Spleen (tissue), 13 donors: ENCODE measurements at places on chromosomes 3 and 15. TPM values are rescaled to one million over a fixed set of nuclear protein-coding genes. Genes with fewer than 3 reads are reported as not detected.

Gene SLC22A14
- total RNA-seq, result not detected

- DNase-seq, result no peak
Observed at GRCh38 chr3:152091725-152092124, 177.0 kb upstream of the MBNL1 start.

Gene TMEM158
- 0.79 TPM for total RNA-seq

DNA sequence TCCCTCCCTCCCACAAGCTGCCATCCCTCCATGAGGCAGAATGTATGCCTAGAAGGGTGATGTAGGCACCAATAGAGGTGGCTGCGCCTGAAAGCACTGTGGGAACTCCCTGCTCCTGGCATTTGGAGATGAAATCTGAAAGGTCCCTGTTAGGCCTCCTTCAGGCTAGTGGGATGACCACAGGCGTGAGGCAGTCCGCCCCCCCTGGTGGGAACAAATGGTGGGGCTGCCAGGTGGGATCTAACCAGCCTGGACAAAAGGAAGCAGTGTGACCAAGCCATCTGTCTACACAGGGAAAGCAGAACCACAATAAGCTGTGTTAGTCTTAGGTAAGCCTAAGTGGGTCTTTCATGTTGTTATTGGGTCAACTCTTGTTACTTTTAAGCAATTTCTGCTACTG, 25.3 kb downstream of the IL5RA start:
- no peak for DNase-seq

- peak; percentile 94 for DNase-seq
Observed at GRCh38 chr3:9397906-9398699, 688 bp downstream of the SETD5 start.

Gene ITGA11
- total RNA-seq, result 9.4 TPM

GRCh38 chr3:197456261-197457091, 99.3 kb downstream of the BDH1 start:
- peak; percentile 88 for DNase-seq

Gene SPSB4
- total RNA-seq, result 5.5 TPM

GRCh38 chr3:191412759-191413158, 48.2 kb upstream of the PYDC2 start:
- DNase-seq, result no peak

GRCh38 chr15:51861557-51862359, 32.3 kb downstream of the TMOD3 start:
- DNase-seq, result no peak

- DNase-seq, result peak; percentile 34
Observed at GRCh38 chr15:68387381-68388143, 44.4 kb downstream of the ITGA11 start.

Gene AHSG
- not detected for total RNA-seq

DNA sequence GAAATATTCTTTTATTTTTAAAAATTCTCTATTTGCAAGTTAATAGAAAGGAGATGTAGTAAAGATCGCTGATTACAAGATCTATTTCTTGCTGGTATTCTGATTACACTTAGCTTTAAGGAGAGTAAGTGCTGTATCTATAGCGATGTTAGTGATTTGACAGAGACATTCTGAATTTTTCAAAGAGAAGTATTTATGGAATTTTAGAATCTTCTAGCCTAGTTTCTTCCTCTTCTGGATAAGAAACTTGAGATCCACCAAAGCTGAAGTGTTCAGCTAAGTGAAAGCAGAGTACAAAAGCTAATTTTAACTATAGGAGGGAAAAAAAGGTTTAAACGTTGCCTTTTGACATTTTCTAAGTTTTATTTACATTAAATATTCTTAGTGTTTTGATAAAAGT, 72.1 kb upstream of the RARB start:
- DNase-seq, result no peak

GRCh38 chr15:82663186-82663600, 16.0 kb upstream of the CPEB1 start:
- no peak for DNase-seq

DNA sequence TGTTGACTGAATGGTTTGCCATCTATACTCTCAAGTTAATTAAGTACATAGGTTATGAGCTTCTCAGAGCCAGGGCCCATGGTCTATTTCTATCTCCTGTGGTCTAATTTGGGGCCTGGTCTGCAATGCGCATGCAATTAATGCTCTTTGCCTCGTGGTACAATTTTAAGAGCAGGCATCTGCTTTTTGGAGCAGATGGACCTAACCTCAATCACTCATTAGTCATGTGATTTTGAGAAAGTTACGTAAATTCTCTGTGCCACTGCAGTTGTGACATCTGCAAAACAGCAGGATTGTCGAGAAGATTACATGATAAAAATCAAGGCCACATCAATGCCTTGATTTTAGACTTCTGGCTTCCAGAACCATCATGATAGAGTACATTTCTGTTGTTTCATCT, 543.7 kb upstream of the ADAMTS9 start:
- no peak for DNase-seq

DNA sequence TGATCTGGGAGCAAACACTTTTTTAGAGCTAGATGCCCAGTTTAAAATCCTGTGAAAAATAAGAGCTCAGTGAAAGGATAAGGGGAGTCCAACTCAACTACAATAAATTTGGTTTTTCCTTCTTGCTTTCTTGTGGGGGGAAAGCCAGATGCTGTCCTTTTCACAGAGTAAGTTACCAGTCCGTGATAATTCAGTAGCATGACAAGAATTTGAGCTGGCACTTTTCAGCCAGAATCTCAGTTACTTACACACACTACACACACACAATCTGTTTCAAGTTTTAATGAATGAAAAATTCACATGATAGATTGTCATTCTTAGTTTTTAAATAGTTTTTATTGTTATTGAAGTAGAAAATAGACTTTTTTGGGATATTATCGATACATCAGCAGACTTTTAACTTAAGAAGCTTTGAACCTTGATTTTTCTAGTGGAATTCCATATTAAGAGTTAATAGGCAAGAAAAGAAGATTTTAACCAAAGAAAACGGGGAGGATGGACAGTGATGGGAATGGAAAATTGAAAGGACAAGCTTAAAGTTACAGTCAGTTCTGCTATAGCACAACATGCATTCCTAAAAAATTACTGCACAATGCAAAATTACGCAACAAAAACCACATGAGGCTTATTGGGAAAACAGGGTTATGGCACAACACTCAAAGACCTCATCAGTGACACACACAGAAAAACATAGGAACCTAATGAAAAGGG, 47.0 kb downstream of the PSMD6 start:
- no peak for DNase-seq

DNA sequence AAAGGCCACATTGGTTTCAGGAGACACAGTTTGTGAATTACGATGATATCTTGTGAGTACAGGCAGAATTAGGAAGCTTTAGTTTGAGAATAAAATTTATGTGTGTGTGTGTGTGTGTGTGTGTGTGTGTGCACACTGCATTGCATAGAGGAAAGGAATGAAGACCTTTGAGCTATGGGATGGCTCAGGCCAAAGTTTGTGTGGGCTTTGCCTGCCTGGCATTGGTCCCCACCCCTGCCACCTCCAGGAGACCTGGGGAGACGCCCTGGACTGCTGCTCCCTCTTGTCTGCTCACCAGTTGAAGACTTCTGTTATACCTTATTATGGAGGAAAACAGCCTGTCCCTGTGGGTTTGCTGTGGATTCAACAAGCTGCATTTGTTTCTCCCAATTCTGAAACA, 37.2 kb downstream of the TIGIT start:
- no peak for DNase-seq

DNA sequence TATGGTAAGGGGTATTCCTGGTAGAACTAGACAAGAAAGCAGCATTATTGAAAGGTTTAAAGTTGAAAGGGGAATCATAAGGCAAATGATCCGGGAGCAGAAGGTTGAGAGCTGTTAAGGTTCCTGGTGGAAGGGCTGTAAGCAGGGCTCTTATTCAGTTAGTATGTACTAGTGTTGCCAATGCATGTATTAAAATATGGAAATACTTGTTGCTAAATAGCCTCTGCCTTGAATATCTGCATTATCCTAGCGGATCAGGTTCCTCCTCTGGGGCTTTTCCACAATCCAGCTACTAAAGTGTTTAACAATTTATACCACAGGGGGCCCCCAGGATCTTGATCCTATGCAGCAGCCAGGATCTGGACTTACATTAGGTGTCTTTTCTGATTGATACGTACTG, 7.3 kb upstream of the COPB2 start:
- DNase-seq, result no peak

- no peak for DNase-seq
Observed at GRCh38 chr3:9214599-9214998, 34.8 kb downstream of the SRGAP3 start.

- no peak for DNase-seq
Observed at GRCh38 chr3:110618512-110619226, 452.9 kb upstream of the NECTIN3 start.

Gene GRIP2
- total RNA-seq, result 0.60 TPM

DNA sequence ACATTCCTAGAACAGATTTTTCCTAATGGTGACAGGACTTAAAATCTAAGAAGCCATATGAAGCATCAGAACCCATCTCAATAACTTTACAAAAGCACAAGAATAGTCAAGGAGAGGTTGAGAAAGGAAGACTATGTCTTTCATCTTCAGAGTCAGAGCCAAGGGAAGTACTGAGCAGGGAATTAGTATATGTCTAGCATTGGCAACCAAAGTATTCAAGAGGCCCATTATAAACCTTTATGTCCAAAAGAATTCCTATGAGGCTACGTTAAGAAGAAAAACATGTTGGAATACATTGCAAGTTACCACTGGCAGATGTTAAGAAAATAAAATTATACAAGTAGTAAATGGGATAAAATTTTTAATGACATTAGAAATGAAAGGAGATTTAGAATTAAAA, 150.5 kb downstream of the MAGI1 start:
- DNase-seq, result no peak

DNA sequence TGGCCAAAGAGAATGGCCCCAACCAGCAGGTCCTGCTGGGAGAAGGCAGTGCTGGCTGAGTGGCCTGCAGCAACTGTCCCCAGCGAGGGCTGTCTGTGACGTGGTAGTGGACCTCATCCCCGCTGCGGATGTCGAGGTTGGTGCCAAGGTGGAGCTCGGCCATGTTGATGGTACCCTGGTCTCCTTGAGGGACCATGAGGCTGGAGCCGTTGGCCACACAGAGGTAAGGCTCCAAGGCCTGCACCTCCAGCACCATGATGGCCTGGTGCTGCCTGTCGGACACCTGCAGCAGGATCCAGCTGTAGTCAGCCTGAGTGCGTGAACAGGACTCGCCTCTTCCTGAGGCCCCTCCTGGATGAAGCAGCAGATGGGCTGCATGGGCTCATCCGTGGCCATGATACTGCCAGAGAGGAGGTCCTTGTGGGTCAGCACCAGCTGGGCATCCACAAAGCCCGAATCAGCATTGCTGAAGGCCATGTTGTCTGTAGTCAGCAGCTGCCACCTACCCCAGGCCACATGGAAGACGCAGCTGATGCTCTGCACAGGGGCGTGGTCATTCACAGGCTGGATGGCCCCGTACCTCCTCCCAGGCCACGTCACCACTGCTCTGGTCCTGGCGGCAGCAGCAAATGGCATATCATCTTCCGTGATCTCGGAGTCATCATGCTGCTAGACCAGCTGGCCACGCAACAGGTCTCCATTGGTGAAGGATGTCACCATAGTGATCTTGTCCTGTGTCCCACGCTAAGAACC, 167.5 kb downstream of the GOLGA6L4 start:
- DNase-seq, result peak; percentile 56

GRCh38 chr3:133620066-133620784, 41.5 kb downstream of the TOPBP1 start:
- DNase-seq, result no peak

Gene PROS1
- 30.1 TPM for total RNA-seq

Gene ZNF385D
- 0.43 TPM for total RNA-seq

DNA sequence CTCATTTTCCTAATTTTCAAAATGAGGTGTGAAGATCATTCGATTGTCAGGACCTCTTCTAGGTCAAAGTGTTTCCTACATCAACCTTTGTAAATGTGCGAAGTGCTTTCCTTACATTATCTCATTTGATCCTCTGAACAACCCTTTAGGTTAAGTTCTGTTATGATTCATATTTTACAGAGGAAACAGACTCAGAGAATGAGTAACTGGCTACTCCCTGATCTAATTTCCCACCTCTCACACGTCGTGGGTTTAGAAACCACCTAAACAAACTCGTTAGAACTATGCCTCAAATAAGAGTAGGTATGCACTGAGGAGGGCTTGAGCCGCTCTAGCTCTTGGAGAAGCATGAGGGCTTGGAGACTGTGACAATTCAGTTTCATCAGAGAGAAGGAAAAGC, 148.6 kb downstream of the CD47 start:
- DNase-seq, result no peak

DNA sequence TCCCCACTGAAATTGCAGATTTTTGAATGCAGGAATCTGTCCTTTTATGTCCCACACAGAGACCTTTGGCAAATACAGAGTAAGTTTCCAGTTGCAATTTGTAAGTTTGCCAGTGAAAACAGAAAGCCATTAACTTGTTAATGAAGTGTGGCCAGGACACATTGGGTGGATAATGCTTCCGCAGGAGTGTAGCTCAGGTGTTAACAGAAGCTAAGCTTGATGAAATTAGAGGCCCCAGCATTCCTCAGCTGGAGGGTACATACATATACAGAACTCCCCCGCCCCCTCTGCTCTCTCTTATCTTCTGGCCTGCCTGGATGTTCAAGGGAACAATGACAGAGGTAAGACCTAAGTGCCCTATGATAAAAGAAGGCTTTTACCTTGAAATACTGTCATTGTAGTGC, 8.1 kb upstream of the LRRC2 start:
- DNase-seq, result no peak

- no peak for DNase-seq
Observed at GRCh38 chr3:73868688-73869315, 244.1 kb upstream of the PDZRN3 start.

Gene CEP19
- 5.2 TPM for total RNA-seq

Gene SLC28A1
- not detected for total RNA-seq

- no peak for DNase-seq
Observed at GRCh38 chr3:99429502-99429901, 208.9 kb upstream of the COL8A1 start.

- no peak for DNase-seq
Observed at GRCh38 chr3:55968331-55968730, 481.2 kb upstream of the WNT5A start.
